Stimulated activated CD4-positive, alpha-beta T cell treated with anti-CD3 and anti-CD28 coated beads, TNF-alpha, amount 100 ng/mL, for 24 hours (primary cell): ENCODE measurements at places on chromosomes 5 and 9.

DNA sequence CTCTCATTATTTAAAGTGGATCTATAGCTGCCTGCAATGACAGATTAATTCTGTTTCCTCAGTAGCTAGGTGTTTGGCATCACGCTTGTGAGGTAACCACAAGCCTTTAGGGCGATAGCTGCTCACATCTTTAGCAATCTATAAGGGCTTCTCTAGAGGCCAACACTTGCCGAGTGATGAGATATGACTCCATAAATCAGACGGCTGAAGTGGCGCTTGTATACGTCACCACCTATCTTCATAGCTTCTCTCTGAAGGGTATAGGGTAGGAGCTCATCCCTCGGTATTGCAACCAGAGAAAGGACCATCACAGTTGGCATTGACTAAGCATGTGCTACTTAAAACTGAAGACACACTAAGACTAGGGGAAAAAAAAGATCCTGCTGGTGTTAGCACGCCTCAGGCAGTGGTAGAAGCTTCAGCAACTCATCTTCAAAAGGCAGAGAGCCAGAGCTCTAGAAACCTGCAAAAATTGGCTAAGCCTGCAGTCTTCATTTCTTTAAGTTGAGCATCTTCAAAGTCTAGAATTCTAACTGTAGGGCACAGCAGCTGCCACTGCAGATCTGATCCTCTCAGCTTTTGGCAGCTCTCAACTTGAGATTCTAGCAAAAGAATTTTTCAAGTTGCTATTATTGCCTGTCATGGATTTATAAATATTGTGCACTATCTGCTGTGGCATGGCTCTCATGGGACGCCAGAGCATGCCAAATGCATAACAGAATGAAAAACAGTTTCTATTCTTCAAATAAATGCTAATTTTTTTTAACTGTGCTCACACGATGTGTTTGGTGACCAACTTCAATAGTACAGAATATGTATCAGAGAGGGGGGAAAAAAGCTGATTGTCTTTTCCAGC lies 37.5 kb downstream of the PSMB7 start:
- no peak for DNase-seq

DNA sequence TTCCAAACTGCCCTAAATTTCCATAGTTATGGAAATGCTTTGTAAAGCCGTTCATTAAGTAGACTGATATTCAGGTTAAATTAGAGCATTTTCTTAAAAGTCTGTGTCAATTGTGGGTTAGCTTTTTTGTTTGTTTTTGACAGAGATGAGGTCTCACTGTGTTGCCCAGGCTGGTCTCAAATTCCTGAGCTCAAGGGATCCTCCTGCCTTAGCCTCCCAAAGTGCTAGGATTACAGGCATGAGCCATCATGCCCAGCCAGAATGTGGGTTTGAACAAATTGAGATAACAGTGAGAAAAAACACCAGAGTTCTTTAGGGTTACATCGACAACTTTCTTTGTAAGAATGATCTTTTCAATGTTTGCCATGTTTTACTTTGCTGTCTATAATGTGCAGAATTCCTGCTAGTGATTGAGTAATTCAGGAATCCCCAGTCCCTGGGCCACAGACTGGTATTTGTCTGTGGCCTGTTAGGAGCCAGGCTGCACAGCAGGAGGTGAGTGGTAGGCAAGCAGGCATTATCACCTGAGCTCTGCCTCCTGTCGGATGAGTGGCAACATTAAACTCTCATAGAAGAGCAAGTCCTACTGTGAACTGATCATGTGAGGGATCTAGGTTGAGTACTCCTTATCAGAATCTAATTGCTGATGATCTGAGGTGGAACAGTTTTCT lies 80.5 kb downstream of the RAI14 start:
- DNase-seq = no peak

- DNase-seq = no peak
Measured at GRCh38 chr5:16924206-16924605, 11.9 kb downstream of the MYO10 start.

GRCh38 chr9:18905028-18905882 lies 127.8 kb downstream of the SAXO1 start:
- DNase-seq = no peak

- DNase-seq = no peak
Measured at GRCh38 chr9:100587375-100587774, 9.5 kb downstream of the CAVIN4 start.

DNA sequence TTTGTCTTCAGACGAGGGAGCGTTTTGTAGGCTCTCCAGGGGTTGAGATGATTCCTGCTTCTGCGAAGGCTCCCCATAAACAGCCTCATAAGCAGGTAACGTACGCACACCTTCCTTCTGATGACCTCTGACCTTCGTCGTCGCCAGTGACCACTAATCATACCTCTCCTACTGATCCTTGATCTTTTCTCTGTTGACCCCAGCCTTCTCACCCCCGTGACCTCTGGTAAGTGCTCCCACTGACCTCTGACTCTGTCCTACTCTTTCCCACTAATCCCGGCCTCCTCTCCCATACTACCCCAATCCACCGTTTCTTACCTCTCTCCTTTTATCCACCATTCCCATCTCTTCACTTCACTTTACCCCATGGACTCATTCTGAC lies 345 bp downstream of the DNAI1 start:
- DNase-seq = no peak
